ENCODE measurements at places on chromosomes 3 and 15.

DNA sequence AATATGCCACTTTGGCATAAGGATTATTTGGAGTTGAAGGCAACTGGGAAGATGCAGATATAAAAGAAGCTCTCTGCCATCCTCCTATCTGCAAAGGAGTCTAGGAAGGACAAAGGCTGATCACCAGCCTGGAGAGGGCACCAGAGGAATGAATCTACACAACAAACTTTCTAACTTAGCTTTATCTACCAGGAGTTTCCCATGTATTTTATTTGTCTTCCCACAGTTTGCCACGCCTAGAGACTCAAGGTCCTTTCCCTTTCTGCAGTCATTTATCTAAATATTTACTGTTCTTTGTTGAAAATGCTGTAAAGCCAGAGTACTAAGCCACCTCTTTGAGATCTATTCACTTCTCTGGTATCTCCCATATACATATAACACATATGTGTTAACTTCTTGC is 32.2 kb downstream of the GPR176 start:
- DNase-seq: no peak

- DNase-seq: no peak
These were observed 246.6 kb downstream of the CBLB start for GRCh38 chr3:105622169-105622568.

- no peak for DNase-seq
These were observed 68.0 kb downstream of the CASR start for GRCh38 chr3:122251428-122251827.

- no peak for DNase-seq
These were observed 30.2 kb downstream of the CHCHD6 start for GRCh38 chr3:126734106-126734723.

DNA sequence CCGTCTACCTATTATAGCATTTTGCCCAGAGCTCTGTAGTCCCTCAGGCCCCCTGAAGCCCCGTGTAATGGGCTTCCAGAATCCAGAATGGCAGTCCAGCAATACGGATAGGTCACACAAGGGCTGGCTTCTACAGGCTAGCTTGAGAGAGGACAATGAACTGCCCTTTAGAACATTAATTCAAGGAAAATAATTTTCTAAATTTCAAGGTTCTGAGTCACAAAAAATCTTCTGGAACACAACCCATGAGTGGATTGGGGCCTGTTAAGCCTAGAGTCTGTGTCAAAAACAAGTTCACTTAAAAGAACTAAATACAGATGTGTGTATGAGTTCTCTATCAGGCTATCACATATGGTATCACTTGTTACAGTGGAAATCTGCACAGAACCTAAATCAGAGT is 28.8 kb downstream of the DCP1A start:
- DNase-seq: no peak

GRCh38 chr3:193660171-193660570 is 67.2 kb downstream of the OPA1 start:
- no peak for DNase-seq

Data from SJCRH30 (cell line).